ENCODE measurements at places on chromosomes 1 and 21. TPM values are rescaled to one million over a fixed set of nuclear protein-coding genes. Genes with fewer than 3 reads are reported as not detected.

- no peak overlapping the region for H3K4me3 ChIP-seq
- H3K4me1 ChIP-seq, result no peaks in the 10 kb centered on the region
- no peak overlapping the region for H3K27ac ChIP-seq
- DNase-seq, result no peak
Observed at GRCh38 chr21:46129846-46130651, 25.3 kb downstream of the FTCD start.

The FCRL1 gene
- total RNA-seq, result not detected

DNA sequence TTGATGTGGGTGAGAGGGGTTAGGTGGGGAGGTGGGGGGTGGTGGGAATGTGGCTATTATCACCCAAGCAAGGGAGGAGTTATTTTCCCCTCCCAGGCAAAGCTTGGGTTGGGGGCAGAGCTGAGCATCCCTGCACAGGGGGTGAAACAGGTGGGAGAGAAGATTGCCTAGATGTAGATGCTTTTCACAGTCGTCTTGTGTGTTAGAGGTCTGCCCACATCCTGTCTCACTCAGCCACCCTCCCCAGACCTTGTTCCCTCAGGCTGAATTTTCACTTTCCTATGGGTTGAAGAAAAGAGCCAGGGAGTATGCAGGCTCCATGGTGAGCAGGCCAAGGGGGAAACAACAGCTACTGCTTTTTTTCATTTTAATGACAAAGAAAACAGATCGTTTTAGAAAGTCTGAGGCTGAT is 223.5 kb downstream of the KIF26B start:
- no peaks in the 10 kb centered on the region for H3K36me3 ChIP-seq
- no peaks in the 10 kb centered on the region for H3K4me1 ChIP-seq
- no peaks in the 10 kb centered on the region for H3K27me3 ChIP-seq

The CRYAA gene
- total RNA-seq, result not detected

The LRRC39 gene
- 0.44 TPM for total RNA-seq

- no peaks in the 10 kb centered on the region for H3K4me1 ChIP-seq
- DNase-seq, result no peak
- H3K27ac ChIP-seq, result no peak overlapping the region
- no peak overlapping the region for H3K4me3 ChIP-seq
- H3K36me3 ChIP-seq, result no peaks in the 10 kb centered on the region
Observed at GRCh38 chr1:84771895-84772294, 81.6 kb upstream of the SSX2IP start.

GRCh38 chr1:154170547-154171222 is 15.8 kb upstream of the NUP210L start:
- H3K36me3 ChIP-seq, result peaks cover 97% of the 10 kb centered on the region
- H3K27me3 ChIP-seq, result no peaks in the 10 kb centered on the region
- no peak overlapping the region for H3K4me3 ChIP-seq
- no peak overlapping the region for H3K27ac ChIP-seq
- DNase-seq, result no peak
- peaks cover 8% of the 10 kb centered on the region for H3K4me1 ChIP-seq

- peaks cover 10% of the 10 kb centered on the region for H3K4me1 ChIP-seq
- DNase-seq, result no peak
- no peaks in the 10 kb centered on the region for H3K27me3 ChIP-seq
- no peak overlapping the region for H3K4me3 ChIP-seq
- no peaks in the 10 kb centered on the region for H3K36me3 ChIP-seq
Observed at GRCh38 chr1:206541236-206541833, 34.0 kb downstream of the RASSF5 start.

- H3K36me3 ChIP-seq, result no peaks in the 10 kb centered on the region
- H3K27me3 ChIP-seq, result no peaks in the 10 kb centered on the region
Observed at GRCh38 chr1:4121293-4121684, 221.2 kb upstream of the C1orf174 start.

GRCh38 chr1:25083481-25084345 is 148.6 kb downstream of the SYF2 start:
- no peak overlapping the region for H3K4me3 ChIP-seq
- no peaks in the 10 kb centered on the region for H3K36me3 ChIP-seq
- no peak for DNase-seq
- H3K4me1 ChIP-seq, result no peaks in the 10 kb centered on the region
- no peak overlapping the region for H3K27ac ChIP-seq

DNA sequence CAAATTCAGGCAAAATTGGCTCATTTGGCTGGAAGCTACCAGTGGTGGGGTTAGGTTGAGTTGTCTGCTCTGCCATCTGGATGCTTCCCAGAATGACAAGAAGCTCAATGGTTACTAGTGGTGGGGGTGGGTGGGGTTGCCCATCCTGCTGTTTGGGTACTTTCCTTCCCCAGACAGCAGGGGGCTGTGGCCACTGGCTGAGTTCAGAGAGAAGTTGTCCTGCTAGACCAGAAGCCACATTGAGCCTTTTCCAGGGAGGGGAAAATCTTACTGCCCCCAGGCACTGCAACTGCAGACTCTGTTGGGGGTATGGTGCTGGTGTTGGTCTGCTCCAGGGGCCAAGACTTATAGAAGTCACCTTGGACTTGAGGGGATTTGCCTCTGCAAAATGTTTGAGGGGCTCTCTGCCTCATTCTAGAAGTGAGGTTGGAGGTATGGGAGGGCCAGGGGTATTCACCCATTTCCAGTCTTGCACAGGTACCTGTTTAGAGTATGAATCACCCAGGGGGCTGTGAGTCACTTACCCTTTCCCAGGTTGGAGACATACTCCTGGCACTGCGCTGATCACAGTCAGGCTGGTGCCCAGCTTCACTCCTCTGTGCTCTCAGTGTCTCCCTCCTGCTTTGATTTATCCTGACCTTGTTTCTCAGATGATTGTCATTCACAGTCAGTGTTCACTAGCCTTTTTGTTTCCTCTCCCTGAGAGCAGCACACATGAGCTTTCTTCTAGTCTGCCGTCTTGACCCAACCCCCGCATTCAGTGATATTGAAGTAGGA is 89.1 kb upstream of the NEGR1 start:
- no peaks in the 10 kb centered on the region for H3K27me3 ChIP-seq
- DNase-seq, result no peak
- no peaks in the 10 kb centered on the region for H3K36me3 ChIP-seq

DNA sequence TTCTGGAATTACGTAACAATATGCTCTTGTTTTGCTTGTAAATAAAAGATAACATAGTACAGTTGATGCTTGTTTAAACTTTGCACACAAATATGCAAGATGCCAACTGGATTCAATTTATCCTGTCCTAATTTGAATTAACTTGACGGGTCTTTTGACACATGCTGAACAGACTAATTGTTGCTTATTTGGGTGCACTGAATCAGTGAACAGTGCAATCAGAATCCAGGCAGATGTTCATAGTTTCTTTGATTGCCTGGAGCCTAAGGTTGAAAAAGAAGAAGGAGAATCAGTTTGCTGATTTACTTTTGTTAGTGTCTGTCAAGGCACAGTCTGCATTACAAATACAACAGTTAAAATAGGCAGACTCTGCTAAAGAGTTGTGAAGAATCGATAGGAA is 307.9 kb downstream of the COL11A1 start:
- no peaks in the 10 kb centered on the region for H3K27me3 ChIP-seq
- H3K4me1 ChIP-seq, result no peaks in the 10 kb centered on the region
- H3K4me3 ChIP-seq, result no peak overlapping the region
- no peak for DNase-seq
- no peaks in the 10 kb centered on the region for H3K36me3 ChIP-seq

Data from tibial nerve (tissue), 4 donors.